ENCODE measurements at places on chromosomes 7 and 10.

GRCh38 chr7:109637428-109637990 is 1067.8 kb downstream of the DNAJB9 start:
- no peak for DNase-seq

DNA sequence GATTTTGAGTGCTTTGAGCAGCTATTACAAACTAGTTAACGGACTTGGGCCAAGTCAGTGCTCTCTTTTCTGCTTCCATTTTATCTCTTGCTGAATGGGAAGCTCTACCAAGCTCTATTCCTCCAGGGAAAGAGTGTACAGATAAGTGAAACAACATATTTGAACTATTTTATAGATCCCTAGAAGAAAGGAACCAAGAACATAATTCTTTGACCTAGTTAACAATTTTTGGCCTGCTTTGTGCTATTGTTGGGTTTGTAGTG is 244.8 kb downstream of the PRKG1 start:
- DNase-seq = no peak

DNA sequence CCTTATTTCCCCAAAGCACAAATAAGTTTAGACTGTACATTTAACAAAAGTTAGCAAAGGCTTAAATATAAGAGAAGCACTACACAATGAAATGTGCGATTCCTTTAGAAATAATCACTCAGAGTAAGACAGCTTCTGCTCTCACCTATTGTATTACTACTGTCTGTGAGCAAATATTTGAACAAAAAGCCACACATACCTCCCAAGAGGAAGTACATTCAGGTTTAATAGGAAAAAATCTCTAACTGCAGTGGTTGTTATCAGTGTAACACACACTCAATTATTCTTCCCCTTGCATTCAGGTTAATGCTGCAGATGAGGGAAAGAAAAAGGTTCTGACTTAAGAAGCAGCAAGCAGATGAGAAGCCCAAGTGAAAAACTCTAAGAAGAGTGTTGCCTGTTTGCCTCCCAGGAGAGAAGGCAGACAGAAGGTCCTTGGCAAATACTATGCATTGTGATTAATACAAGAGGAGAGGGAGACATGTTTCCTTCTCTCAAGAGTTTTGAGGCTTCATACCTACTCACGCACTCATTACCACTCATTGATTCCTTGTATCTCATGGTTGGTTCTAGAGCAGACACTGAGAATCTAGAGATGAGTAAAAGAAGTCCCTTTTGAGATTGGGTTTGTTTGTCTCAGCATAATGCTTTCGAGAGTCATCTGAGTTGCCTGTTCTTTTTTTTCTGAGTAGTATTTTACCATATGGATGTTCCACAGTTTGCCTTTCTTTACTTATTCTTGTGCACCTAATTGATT is 13.6 kb downstream of the GIMAP4 start:
- DNase-seq = no peak

GRCh38 chr10:105545101-105545500 is 904.0 kb downstream of the SORCS3 start:
- no peak for DNase-seq

- DNase-seq = no peak
These were observed 21.6 kb downstream of the FBH1 start for GRCh38 chr10:5911670-5912069.

GRCh38 chr7:7293092-7293491 is 110.7 kb downstream of the C1GALT1 start:
- DNase-seq = no peak

DNA sequence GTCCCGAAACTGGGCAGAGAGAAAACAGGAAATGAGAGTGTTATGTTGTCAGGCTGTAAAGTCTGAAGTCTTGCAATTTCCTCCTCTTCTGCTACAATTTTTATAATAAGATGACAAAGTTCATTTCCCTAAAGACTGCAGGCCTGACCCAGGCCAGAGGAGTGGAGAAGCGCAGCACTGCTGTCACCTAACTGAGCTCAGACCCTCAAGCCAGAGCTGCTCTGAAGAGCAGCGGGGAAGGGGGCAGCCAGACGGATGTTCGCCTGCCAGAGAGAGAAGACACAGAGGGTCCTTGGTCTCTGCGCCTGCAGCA is 12.6 kb upstream of the AOAH start:
- DNase-seq = no peak

DNA sequence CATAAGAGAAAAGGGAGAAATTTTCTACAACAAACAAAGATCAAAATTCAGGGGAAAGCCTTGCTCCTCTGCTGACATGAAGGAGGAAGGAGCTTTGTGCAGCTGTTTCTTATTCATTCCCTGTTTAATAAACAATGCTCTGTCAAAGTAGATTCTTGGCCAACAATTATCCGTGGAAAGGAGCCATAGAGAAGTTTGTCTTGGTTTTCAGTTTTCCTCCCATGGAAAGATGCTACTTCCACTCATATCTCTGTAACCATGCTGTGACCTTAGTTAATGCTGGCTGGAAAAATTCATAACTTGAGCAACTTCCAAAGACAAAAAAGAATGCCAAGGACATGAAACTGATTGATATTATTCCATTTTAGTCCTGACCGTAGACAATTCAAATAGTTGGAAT is 8.1 kb downstream of the DDC start:
- no peak for DNase-seq

DNA sequence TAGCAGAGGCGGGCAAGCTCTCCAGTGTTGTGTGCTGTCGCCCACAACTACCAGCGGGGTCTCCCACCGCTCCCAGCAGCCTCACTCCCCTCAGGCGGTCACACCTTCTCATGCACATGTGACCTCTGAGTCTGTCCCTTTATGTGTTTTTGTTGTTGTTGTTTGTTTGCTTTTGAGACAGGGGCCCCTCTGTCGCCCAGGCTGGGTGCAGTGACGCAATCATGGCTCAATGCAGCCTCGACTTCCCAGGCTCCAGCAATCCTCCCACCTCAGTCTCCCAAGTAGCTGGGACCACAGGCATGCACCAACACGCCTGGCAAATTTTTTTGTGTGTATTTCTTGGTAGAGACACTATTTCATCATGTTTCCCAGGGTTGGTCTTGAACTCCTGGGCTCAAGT is 1.5 kb downstream of the CPSF4 start:
- DNase-seq = no peak

GRCh38 chr10:7478727-7479457 is 68.1 kb upstream of the SFMBT2 start:
- no peak for DNase-seq

GRCh38 chr10:112412696-112413095 is 34.0 kb downstream of the ZDHHC6 start:
- DNase-seq = no peak

DNA sequence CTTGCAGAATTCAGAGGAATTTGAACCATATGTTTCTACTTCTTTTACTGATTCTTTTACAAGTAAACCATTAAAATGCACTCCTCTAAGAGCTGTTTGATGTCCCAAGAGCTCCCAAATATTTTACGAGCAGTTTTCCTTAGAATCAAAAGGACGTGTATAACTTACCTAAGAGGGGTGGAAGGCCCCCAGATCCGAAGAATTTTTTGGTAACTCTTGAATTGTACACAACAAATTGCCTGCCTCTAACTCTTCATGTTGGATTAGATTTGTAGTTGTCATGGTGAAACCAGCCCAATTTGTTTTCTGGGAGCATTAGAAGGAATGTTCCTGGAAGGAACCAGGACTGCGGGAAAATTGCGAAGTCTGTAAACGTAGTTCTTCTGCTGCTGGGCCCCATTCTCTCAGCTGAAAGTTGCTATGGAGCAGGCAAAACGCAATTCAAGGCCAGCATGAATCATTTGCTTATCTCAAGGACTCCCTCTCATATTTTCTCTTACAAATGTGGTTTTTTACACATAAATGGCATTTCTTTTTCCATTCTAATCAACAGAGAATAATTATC is 124.8 kb upstream of the TMEM72 start:
- no peak for DNase-seq

DNA sequence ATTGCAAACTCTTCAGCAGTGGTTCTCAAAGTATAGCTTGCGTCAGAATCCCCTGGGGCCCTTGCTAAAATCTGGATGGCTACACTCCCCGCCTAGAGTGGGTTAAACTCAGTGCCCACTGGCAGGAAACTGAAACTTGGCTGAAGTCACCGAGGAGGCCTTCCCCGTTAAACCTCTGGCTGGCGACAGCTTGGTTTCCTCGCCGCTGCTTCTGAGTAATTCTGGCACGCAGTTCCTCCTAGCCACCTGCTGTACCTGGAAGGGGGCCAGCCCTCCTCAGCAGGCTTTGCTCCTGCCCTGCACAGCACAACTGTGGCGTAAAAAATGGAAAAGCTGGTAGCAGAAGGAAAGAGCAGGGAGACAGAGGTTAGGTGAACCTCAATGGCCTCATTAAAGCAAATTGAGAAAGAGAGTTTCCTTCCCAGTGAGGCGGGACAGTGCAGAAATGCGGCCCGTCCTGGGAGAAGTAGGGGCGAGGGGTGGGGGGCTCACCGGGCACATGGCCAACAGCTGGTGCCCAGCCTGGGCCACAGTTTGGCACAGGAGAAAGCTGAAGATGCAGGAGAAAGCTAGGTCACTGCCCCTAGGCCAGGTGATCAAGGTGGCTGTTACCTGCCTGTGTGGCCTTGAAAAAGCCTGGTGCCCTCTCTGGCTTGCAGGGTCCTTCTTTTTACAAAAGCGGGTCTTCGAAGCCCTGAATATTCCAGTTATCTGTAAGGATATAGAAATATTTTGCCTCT is 46.6 kb downstream of the ALOX5 start:
- DNase-seq = peak; percentile 26

DNA sequence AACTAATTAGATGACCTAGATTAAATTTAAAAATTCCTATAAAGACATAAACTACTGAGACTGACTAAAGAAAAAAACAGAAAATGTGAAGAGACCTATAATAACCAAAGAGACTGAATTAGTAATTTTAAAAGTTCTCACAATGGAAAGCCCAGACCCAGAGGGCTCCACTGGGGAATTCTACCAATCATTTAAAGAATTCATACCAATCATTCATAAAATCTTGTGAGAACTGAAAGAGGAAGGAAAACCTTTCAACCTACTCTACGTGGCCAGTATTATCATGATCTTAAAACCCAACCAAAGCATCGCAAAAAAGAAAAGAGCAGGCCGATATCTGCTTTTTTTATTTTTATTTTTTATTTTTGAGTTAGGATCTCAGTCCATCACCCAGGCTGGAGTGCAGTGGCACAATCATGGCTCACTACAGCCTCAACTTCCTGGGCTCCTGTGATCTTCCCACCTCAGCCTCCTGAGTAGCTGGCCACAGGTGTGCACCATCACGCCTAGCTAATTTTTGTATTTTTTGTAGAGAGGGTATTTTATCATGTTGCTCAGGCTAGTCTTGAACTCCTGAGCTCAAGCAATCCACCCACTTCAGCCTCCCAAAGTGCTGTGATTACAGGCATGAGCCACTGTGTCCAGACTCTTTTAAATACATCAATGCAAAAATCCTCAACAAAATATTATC is 48.6 kb downstream of the DGKI start:
- DNase-seq = no peak

GRCh38 chr7:50806143-50806542 is 23.4 kb upstream of the GRB10 start:
- no peak for DNase-seq

- no peak for DNase-seq
These were observed 126.3 kb downstream of the MAD1L1 start for GRCh38 chr7:2106440-2106839.
